ENCODE measurements at places on chromosomes 1 and 21.
A peak's percentile ranks its signal among the peaks of the same experiment; 100 is the strongest.

DNA sequence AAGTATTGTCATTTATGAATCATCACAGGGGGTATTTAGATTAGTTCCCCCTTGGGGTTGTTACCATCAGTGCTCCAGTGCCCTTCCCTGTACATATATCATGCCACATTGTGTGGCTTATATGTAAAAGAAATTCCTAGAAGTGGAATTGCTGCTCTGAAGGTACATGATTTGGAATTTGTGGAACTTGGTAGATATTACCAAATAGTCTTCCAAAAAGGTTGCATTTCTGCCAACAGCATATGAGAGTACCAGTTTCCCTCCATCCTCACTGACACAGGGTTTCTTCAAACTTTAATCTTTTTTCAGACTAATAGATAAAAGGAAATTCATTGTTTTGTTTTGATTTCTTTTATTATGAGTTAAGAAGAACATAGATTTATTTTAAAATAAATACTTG is 41.3 kb downstream of the AKNAD1 start:
- no peak for DNase-seq

DNA sequence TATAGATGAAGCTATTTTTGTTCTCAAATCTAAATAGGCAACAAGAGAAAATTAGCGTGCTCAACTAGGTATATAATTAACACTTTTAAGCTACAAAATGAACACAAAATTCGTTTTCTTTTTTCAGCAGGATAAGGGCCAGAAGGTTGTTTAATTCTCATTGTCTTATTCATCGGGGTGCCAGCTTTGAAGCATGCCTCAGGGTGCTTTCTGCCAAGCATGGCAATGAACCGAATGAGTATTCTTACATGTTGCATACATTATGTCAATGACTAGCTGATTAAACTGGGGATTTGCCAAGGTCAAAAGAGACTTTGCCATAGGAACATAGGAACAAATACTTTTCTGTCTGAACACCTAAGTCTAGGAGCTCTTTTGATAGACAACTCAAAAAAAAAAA is 102.0 kb upstream of the MAP1LC3C start:
- no peak for DNase-seq

GRCh38 chr1:152170287-152170905 is 11.4 kb upstream of the RPTN start:
- DNase-seq, result no peak

GRCh38 chr1:199377211-199377610 is 650.3 kb upstream of the NR5A2 start:
- no peak for DNase-seq

DNA sequence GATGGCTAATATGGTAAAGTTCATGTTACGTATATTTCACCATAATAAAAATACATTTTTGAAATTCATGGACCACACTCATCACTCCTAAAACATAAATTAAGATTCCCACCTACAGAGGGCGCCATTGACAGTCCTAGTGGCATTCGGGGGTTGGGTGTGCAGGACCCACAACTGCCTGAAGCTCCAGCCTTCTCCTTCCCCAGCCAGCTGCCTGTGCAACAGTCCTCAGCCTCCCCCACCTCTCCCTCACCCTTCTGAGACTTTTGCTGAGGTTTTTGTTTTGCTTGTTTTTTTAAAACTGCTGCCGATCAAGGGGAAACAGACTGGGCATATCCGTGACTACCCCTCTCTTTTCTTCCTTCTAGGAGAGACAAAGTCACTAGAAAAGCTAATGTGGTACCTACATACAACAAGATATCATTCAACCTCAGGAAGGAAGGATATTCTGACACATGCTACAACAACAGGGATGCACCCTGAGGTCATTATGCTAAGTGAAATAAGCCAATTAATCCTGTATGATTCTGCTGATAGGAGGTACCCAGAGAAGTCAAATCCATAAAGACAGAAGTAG is 9.2 kb upstream of the EVA1C start:
- DNase-seq, result peak; percentile 71

DNA sequence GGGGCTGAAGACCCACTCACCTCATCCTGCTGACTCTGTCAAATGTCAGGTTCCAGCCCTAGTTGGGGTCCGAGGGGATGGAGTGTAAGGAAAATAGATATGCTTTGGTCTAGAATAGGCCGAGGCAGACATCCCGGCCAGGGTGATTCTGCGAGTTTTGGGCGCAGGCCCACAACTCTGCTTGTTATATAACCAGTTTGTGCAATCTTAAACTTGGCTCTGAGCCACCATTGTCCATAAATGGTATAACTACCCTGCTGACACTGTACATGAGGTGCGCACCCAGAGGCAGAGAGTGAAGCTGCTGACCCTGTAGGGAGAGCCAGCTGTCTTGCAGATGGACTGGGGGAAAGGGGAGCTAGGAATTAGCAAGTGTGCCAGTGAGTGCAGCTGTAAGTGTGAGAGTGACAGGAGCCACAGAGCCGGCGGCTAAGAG is 1388.8 kb downstream of the AMY1C start:
- DNase-seq, result no peak

DNA sequence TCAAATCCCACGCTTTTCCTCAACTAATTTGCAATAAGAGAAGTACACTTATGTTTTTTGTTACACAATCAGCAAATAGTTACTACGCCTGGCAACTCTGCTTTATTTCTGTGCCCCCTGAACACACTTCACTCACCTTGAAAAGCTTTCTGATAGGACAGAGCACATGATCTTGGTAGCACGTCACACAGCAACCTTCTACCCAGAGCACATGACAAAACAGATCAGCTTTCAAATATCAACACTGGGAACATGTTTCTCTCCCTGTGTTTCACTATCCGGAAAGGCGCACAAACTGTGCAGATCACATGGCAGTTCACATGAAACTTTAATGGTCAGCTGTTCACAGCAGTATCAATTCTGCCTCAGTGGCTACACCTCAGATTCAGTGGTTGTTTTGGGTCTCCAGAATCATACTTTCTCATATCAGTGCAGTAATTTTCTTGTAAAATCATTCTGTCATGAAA is 2.2 kb downstream of the SLC19A2 start:
- DNase-seq, result no peak

DNA sequence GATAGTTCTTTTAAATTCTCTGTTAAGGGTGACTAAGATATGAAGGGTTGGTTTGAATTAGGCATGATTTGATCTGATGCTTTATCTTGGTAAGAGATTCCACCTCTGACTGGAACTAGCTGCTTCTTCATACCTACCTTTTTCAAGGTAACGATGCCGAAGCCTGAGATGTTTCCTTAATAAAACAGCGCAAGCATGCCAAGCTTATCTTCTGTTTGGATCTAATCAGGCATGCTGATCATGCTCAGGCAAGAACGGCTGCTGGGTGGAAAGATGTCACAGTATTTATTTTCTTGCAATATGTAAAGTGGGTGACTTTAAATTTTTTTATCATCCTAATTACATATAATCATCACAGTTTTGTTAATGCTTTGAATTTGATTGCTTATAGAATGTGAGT is 148.7 kb downstream of the ADGRL2 start:
- peak; percentile 65 for DNase-seq

GRCh38 chr1:148385371-148386030 is 97.6 kb downstream of the PPIAL4G start:
- peak; percentile 79 for DNase-seq
